ENCODE measurements at places on chromosomes 6 and 20.

GRCh38 chr6:125558907-125559306 lies 190.5 kb upstream of the HEY2 start:
- DNase-seq = peak; percentile 13

DNA sequence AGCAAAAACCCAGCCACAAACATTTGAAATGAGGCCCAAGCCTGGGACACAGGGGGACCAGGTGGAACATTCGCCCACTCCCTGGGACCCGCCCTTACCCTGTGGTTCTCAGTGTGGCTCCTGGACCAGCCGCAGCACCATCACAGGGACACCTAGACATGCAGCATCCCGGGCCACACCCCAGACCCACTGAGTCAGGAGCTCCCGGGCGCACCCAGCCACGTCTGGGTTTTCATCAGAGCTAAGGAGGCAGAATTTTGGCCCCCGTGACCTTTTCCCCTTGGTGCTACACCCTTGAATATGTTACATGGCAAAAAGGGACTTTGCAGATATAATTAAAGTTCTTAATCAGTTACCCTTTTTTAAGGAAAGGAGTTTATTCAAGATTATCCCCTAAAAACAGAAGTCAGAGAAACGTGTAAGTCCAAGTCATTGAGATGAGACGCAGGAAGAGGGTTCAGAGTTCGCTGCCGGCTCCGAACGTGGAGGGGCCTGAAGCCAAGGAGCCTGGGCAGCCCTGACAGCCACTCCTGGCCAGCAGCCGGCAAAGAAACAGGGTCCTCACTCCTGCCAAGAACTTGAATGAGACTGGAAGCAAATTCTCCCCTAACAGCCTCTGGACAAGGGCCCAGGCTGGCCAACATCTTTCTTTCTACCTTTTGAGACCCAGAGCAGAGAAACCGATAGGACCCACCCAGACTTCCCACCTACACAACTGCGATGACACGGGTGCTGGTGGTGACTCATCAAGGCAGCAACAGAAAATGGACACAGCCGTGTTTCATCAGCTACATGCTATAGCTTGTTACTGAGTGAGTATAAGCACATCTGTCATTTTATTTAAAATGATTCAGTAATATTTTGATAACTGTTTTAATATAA lies 25.3 kb downstream of the BFSP1 start:
- no peak for DNase-seq

DNA sequence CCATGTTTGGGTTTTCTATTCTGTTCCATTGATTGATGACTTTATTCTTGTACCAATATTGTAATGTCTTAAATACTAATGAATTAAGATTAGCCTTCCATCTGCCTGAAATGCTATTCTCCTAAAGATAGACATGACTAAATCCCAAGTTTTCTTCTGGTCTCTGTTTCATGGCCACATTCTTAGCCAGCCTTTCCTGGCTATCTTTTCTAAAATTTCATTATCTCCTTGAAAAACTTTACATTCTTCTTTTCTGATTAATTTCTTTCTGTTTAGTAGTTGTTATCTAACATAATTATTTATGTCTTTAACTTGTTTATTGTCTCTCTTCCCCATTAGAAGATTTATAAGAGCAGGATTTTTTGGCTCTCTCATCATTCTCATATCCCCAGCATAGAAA lies 4.4 kb upstream of the PRIM2 start:
- no peak for DNase-seq

- peak; percentile 79 for DNase-seq
Measured at GRCh38 chr6:150667977-150668716, 68.5 kb downstream of the PLEKHG1 start.

GRCh38 chr6:16436550-16436949 lies 198.2 kb downstream of the GMPR start:
- DNase-seq = no peak

- no peak for DNase-seq
Measured at GRCh38 chr20:889932-890463, 26.1 kb downstream of the ANGPT4 start.

- no peak for DNase-seq
Measured at GRCh38 chr6:148367411-148368024, 24.9 kb downstream of the SASH1 start.

DNA sequence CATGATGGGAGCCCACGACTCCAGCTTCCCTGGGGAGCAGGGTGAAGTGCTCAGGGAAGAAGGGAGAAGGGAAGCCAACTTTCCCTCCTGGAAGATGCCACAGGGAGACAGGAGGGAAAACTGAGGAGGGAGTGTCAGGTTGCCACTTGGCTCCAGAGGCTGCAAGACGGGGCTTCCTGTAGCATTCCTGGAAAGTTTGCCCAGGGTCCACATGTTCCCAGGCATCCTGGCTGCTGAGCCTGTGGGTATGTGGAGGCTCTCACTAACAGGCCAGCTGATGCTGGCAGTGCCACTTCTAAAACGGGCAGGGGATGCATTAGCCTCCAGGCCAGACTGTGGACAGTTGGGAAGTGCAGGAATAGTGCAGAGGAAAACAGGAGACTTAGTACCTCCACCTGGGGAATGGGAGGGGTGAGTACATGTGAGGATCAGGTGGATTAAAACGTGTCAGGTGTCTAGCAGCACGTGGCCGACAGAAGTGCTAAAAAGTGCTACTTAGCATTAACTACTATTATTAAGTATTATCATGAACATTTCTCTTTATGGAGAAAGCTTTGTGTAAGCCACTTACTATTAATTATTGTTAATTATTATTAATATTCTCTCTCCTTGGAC lies 33.2 kb downstream of the BANF2 start:
- DNase-seq = no peak

DNA sequence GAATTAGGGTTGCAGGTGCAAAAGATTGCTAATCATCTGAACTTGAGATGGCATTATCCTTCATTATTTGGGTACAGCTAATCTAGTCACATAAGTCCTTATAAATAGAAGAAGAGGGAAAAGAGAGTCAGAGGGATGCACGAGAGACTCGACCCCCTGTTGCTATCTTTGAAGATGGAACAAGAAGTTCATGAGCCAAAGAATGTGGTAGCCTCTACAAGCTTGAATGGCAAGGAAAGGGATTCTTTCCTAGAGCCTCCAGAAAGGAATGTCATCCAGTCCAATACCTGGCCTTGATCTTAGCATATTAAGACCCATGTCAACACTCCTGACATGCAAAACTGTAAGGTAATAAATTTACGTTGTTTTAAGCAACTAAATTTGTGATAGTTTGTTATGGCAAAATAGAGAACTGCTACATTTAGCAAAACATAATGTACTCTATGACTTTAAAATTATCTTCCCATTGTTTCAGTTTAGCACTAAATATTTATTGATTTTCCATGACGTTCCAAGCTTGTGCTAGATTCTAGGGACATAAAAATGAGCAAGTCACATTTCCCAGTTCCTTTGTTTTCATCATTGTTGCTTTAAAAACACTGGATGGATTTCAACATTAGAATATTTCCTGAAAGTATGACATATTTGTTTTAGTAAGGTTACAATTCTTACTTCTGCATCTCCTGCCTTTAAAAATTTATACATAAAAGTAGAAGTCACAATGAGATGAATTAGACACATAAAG lies 12.7 kb downstream of the MANEA start:
- DNase-seq = no peak

DNA sequence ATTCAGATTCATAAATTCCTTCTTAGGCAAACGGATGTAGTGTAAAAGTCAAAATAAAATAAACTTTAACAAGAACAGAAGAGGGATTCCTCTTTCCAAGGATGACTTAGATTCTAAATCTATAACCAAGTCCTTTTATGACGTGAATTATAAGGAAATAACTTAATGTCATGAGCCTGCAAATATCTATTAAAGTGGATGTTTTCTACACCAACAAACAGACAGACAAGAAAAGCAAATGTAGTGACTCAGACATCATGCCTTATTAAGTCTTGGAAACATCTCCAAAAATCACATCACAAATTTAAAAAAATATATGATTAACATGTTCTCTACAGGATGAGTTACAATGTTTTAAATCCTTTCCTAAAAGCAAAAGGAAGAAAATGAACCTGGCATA lies 397.1 kb downstream of the ESR1 start:
- DNase-seq = no peak

DNA sequence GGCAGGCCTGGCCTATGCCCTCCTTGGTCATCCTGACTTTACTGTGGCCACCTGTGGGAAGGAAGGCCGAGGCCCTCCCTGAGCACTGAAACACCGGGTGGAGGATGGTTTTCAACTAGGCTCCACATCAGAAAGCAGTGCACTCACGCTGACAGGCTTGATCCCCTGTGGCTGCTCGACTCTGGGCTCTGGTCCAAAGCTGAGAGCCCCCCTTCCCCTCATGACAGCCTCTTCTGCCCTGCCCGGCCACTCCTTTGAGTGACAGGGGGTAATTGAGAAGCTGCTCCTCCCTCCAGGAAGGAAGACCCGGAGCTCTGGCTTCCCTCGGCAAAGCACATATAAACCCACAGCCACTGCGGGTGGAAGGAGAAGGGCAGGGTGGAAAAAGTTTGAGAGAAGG lies 43.6 kb downstream of the MUC22 start:
- DNase-seq = no peak

- no peak for DNase-seq
Measured at GRCh38 chr6:20350215-20350614, 51.5 kb upstream of the E2F3 start.

DNA sequence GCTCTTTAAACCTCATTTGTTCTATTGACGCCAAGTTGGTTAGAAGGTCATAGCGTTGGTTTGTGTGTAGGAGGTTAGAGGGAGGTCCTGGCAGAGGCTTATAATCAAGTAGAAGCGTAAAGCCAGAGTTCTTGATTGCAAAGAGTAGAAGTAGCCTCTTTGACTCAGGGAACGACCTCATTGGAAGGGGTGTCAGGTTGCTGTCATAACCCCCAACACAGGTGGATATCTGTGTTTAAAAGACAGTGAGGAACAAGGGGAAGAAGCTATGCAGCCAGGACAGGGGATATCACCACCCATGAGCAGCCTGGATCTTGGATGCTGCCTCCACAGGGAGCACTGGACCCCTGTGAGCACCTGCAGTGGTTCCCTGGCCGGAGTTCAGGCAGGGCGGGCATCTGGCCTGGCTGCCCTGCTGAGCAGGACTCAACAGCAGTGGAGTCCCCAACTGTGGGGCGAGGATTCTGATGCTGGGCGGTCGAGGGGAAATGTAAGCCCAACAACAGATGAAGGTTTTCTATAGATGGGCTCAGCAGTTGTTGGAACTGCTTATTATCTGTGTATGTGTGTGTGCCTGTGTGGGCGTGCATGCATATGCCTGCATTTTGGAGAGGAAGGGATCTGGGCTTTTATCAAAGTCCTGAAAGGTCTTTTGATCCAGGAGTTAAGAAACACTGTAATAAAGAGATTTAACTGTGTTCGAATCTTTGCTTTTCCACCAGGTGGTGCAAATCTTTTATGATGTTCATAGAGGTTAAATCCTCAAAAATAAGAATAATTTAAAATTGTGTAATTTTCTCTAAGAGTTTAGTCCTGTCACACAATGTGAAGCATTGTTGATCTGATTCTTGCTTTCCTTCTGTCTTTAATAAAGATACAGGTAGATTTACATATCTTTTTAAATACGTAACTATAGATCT lies 27.7 kb downstream of the HIVEP1 start:
- DNase-seq = no peak
